ENCODE measurements at places on chromosomes 2 and 18.
A peak's percentile ranks its signal among the peaks of the same experiment; 100 is the strongest.

DNA sequence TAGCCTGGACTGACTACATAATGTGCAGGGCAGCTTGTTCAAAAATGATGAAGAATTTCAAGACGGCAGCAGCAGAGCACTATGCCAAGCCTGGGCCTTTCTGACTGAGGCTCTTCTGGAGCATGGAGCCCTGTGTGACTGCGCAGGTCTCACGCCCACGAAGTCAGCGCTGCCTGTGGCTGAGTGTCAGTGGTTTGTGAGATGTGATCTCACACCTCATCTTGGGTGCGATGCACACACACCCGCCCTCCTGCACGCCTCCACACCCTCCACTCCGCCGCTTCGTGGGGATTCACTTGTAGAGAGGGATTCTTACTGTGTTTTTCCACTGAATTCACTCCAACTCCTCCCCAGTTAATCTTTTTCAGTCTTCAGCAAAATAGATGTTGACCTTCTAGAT lies 103.9 kb downstream of the VIT start:
- no peak for DNase-seq

- DNase-seq = no peak
Observed at GRCh38 chr18:12333506-12334290, 25.7 kb downstream of the TUBB6 start.

DNA sequence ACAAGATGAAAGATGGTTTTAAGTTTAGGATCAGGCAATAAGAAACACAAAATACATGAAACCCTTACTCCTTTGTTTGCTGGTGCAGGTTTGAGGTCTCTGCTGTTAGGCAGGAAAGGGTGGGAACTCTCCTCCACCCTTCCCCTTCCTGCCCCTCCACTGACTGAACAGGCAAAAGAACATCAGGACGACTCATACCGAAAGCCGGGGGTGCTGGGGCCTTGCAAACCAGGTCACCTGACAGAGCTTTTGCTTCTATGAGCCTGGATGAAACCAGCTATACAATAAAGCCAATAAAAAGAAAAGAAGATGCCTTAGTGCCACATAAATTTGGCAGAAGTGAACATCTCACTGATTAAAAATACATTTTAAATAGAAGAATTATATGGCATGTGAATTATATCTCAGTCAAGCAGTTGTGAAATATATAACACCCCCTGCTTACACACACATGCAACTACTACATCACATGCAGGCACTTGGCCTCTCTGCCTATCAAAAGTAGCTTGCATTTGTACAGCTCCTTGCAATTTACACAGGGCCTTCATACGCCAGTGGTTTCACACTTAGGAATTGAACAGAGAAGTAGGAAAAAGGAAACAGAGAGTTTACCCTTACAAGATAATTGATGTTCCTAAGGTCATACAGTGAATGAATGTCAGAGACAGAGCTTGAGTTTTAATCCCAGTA lies 215.1 kb upstream of the TRIB2 start:
- no peak for DNase-seq

DNA sequence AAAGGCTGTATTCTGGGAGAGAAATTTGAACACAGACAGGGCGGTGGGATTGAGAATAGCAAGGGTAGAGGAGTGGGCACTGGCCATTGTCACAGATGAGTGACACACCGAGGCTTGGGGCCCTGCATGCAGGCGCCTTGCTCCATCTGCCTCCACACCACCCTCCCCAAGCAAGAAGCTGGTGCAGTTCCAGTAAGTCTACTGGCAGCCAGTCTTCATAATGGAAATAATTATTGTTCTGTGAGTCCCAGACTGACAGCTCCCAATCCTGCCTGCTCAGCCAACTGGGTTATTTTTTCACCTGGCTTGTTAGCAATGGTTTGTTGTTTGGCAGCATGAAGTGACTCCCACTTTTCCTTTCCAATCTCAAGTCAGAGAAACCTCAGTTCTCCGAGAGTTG lies 13.0 kb downstream of the TTC32 start:
- no peak for DNase-seq

- no peak for DNase-seq
Observed at GRCh38 chr2:592737-593136, 84.5 kb downstream of the TMEM18 start.

- no peak for DNase-seq
Observed at GRCh38 chr2:172252154-172252553, 149.5 kb upstream of the DLX2 start.

GRCh38 chr18:49561289-49562193 lies at the start of gene LIPG:
TSS of gene LIPG (plus strand) at chr18:49562057. CDS start at chr18:49562309, 252 bp downstream.
- peak; percentile 72 for DNase-seq

DNA sequence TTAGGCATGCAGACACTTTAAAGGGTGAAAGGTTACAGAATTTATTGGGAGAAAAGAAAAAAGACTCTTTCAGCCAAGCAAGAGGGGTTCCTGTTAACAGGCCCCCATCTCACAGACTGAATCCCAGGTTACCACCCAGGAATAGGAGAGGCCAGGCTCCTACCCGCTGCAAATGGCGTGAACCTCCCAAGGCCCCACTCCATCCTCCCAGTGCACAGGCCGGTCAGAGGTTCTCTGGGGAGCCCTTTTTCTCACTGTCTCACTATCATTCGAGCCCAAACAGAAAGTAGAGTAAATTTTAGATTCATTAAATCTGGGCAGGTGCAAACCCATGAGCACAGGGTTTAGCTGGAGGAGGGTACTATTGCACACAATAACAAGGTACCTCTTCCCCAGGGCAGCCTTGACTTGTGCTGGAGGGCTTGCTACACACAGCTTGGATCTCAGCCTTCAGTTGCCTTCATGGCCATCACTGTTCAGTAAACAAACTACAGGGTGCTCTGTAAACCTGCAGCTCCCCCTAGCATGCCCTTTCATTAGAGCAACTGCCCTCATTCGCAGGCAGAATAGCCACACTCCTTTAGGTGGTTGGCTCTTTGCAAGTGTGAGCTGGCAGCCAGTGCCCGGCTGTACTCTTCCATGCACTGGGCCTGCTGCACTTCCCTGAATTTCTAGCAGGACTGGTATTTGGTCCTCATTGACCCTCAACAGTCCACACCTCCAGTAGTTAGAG lies 7.3 kb upstream of the PLEK start:
- DNase-seq = peak; percentile 77

DNA sequence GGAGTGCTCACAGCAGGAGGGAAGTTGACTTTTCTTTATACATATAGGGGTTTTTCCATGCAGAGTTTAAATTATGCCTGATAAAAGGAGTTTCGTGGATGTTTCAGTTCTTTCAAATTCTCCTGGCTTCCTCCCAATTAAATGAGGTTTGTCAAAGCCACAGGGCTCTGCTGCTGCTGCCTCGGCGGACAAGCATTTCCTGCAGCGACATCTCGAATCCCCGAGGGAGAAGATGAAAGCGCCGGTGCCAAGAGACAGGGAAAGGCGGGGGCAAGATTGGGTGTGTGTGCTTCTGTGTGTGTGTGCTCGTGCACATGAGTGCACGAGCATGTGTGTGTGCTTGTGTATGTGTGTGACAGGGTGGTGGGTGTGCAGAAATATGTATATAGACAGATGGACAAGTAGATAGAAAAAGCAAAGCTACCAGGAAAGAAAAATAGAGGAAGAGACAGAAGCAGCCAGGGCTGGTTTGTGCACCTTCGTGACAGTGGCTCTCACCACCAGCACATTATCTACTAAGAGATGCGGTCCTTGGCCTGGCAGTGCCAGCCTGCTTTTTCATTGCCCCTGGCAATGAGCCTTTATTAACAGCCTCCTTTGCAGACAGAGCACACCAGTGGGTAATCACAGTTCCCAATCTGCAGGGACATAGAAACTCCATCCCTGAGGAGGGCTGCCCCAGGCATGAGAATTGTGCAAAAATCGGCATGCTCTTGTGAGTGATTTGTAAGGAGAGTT lies 76.2 kb downstream of the CDK15 start:
- DNase-seq = no peak

GRCh38 chr2:204437815-204438756 lies 107.2 kb upstream of the PARD3B start:
- no peak for DNase-seq

DNA sequence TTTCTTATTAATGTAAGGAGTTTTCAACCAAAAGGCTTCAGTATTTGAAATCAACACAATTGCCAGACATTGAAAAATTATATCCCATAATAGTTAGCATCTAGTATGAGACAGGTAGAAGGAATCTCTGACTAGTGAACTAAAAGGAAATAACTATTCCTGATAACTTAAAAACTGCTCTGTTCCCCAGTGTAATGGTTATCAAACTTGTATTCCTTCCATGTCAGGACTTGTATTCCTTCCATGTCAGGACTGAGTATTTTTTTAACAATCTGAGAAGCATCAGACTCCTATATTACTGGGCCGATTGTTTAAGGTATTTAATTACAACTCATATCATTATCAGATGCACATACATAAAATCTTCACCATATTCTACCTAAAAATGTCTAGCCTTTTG lies 238.5 kb downstream of the HNMT start:
- DNase-seq = no peak

DNA sequence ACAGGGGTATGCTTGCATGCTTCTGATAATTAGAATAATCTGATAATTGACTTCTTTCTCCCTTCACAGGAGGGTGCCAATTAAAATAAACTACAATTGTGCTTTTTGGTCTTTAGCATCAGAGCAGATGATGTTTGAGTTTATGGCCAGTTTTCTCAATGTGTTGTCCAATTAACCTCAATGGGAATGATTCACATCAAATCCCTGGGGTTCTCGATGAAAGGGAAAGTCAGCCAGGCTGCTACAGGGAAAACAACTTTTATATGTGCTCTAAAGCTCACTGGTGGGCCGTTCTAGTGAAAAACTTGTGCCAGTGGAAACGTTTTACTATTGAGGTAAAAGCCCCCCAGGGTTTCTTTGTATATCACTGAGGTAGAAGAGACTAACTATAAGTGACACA lies 887.3 kb upstream of the CRIM1 start:
- DNase-seq = no peak

- peak; percentile 65 for DNase-seq
Observed at GRCh38 chr2:72144632-72145288, 2.9 kb downstream of the CYP26B1 start.

- no peak for DNase-seq
Observed at GRCh38 chr2:226114436-226114835, 685.2 kb downstream of the IRS1 start.

GRCh38 chr2:148893906-148894305 lies 18.9 kb downstream of the KIF5C start:
- DNase-seq = no peak

GRCh38 chr2:225534697-225535096 lies 135.2 kb downstream of the NYAP2 start:
- DNase-seq = no peak

DNA sequence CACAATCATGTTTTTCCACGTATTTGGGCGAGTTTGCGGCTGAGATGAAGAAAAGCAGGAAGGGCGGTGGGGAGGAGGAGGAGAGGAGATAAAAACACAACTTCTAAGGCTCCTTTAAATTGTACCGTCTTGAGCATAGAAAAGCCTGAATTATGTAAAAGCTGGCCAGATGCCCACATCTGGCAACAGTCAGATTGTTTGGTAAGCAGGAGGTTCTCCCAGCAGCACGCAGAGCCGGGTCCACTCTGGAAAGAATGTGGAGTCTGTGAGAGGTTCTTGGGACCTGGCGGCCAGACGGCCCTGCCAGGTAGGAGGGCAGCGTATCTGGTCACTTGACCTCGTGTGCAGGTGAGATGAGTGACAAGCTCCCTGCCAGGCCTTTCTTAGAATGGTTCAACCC lies 215.3 kb upstream of the APCDD1 start:
- DNase-seq = no peak

DNA sequence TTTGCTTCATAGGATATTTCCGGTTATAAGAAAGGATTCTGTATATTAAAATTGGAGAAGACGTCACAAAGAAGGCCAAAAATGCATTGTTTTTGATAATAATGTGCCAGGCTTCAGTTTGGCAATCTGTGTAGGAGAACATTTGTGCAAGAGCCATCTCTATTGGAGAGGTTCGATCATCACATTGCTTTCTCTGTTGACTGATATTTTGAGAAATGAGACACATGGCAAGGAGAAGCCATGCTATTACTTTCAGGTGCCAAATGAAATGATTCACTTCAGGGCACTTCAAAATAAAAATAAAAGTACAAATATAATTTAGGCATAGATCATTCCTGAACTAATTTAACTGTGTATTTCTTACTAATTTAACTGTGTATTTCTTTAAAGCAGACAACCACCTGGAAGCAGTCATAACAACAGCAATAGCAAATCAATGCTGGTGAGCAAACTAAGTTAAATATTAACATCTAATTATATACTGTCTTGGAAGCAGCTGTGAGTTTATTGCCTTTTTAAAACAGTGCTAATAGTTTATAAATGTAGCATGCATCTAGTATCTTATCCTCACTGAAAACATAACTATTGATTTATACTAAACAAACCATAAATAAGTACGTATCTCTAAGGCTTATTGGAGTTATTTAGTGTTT lies 50.2 kb upstream of the CHST9 start:
- DNase-seq = no peak

DNA sequence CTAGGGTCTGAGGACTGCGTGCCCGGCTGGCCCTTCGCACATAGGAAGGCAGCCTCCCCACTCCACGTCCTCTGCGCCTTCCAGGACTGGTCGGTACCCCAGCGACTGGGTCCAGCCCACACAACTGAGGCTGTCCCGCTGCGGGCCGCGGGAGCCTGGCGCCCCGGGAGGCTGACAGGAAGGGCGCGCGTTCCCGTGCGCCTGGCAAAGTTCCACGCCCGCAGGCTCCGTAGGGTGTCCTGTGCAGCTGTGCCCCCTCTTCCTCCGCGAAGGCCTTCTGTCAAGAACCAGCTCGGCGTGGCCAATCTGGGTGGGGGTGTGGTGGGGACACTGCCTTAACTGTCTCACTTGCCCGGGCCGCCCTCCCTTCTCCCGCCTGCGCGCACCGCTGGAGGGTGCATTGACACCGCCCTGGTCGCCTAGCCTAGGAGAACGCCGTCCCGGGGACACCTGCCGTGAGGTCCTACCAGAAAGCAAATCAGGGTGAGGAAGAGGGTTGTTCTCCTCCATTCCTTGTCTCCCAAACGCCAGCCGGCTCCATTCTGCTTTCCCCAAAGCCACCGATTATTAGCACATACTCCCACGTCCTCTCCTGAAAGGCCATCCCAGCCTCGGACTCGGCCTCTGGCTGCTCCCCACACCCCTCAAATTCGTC lies 618 bp upstream of the LYPD1 start:
- DNase-seq = no peak

DNA sequence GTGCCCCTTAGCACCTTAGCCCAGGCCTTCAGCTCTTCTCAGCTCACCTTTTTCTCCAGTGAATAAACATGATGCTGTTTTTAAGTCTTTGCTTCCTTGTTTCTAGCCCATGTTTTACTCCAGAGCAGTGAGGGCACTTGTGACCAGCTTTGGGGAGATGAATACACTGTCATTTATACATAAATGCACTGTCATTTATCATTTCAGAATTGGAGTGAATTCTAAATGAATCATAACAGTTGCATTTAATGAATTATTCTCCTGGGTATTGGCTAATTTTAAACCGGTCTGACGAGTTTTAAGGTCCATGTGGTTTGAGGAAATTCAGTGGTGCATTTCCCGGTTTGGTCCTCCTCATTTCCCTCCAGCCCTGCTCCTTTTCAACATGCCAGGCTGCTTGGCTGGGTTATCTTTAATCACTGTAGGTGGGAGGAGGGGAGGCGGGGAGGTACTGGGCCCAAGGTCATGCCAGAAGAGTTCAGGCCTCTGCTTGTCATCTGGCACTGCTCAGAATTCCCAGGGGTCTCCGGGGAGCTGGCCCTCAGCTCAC lies 23.9 kb downstream of the PRKCE start:
- DNase-seq = no peak

GRCh38 chr2:203853722-203854121 lies 13.8 kb upstream of the CTLA4 start:
- no peak for DNase-seq

GRCh38 chr2:191675807-191676721 lies 1.9 kb upstream of the NABP1 start:
- no peak for DNase-seq

- DNase-seq = no peak
Observed at GRCh38 chr2:232351686-232352510, 26.7 kb upstream of the ALPP start.
